AG04450 (cell line): ENCODE measurements at places on chromosomes 13 and 19. TPM values are rescaled to one million over a fixed set of nuclear protein-coding genes. Genes with fewer than 3 reads are reported as not detected.
A peak's percentile ranks its signal among the peaks of the same experiment; 100 is the strongest.

BCL3 gene
- 5.6 and 11.0 TPM in 2 replicates for polyA plus RNA-seq

CEBPA gene
- polyA plus RNA-seq, result 0.02 and 0.06 TPM in 2 replicates

CPB2 gene
- polyA plus RNA-seq, result not detected in 2 replicates

RUBCNL gene
- not detected in 2 replicates for polyA plus RNA-seq

KLK12 gene
- polyA plus RNA-seq, result not detected in 2 replicates

ZNF584 gene
- polyA plus RNA-seq, result 11.9 and 14.3 TPM in 2 replicates

CADM4 gene
- 3.7 and 5.3 TPM in 2 replicates for polyA plus RNA-seq

ZNF20 gene
- 2.4 and 2.7 TPM in 2 replicates for polyA plus RNA-seq

CCDC194 gene
- polyA plus RNA-seq, result not detected in 2 replicates

DNA sequence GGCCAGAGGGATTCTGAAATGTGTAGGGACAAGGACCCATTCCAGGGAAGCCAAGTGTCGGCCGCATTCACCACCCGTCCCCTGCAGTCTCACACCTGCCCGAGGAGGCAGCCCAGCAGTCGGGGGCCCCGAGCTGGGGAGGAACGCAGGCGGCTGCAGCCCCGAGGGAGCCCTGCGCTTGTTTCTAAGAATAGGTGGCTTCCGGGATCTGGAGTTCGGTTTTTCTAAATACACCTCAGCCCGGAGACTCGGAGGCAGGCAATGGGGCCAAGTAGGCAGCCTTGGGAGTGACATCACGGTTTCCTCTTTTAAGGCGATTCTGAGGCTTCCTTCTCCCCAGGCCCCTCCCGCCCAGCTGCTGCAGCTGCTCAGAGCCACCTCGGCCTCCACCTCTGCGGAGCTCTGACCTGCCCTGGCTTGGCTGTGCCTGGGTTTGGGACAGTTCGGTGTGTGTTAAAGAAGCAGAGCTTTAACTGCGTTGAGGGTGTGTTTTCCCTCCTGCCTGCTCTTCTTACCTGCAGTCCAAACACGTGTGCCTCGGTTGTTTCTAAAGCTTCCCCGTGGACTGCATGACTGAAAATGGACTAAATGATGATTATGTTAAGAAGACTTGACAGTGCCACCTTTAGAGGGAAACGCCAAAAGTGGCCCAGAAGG lies 80.5 kb downstream of the COL4A2 start:
- DNase-seq, result no peak

DNA sequence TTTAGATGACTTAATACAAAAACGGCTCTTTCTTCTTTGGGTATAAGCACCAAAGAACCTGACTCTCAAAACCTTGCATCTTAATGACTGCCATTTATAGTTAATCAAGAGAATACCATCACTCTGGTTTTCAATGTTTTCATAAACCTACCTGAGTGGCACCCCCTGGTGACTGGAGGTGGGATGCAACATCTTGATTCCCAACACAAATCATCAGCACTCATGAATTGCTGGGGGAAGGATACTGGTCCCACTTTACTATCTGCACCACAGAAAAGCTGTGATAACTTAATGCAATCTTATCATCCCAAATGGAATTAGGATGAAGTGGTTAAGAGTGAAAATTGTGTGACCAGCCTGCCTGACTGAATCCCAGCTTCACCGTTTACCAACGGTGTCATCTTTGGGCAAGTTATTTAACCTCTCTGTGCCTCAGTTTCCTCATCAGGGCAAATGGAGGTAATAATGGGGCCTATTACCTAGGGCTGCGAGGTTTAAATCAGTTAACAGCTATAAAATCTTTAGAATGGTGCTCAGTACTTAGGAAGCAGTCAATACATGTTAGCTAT lies 366.4 kb downstream of the KLF12 start:
- DNase-seq, result no peak

DNA sequence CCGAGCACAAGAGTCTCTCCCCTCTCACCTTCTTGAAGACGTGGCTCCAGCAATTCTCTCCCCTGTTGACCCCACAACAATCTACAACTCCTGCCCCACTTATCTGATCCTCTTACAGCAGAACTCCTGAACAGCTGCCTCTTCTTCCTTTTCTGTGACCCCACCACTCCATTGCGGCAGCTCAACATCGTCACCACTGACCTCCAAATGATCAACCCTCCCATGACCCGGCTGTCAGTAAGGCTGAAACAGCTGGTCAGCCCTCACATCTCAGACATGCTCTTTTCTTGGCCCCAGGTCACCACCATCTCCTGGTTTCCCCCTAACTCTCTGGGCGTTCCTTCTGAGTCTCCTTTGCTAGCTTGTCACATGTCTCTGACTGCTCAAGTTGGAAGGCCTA lies 1.8 kb downstream of the EXOSC5 start:
- no peak for DNase-seq

DNA sequence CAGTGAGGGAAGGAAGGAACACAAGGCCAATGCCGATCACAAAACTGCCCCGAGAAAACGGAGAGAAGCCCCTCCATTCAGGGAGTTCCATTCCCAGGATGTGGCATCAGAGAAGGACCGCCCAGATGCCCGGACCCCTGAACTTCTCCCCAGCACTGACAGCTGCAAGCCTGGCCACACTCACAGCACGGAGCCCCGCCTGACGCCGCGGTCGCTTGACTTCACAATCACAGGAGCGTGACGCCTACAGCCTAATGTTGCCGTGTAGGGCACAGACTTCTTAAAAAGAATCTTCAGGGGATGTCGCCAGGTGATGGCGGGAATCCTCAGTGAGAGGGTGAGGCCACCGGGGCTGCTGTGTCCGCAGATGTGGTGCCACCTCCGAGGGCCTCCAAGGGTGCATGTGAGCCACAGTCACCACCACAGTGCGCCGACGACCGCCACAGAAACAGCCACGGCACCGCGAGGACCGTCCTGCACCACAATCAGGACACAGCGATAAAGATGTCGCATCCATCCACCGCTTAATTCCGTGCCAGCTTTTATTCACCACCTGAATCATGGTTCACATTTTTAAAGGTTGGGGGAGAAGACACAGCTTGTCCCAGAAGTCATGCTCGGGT lies 77.2 kb downstream of the SPACA7 start:
- no peak for DNase-seq

DNA sequence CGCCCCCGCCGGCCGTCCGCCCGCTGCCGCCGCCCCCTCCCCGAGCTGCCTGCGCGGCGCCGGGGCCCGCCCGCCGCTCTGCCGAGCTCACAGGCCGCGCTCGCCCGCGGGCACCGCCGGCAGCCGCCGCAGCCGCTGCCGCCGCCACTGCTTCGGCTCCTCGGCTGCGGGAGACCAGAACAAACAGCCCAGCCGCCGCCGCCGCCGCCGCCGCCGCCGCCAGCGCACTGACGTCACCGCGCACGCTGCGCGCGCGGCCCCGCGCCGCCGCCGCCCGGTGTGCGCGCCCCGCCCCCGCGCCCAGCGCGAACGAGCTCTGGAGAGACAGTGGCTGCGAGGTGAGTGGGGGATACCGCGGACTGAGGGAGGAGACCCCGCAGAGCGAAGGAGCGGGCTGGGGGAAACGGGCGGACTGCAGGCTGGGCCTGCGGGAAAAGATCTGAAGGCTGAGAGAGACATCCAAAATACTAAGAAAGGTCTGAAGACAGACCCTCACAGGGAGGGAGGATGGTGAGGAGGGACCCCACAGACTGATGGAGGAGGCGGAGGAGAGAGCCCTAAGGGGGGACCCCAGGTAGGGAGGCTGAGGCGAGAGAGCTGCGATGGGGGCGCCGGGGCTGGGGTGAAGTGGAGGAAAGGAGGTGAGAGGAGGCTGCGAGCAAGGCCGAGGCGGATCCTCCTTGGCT lies at the start of gene BRD4:
BRD4 (minus strand) TSS at position 229 of the 686 bp plus-strand sequence. CDS start 59,440 bp downstream, outside the sequence.
- no peak for DNase-seq

- no peak for DNase-seq
These were observed 23.8 kb downstream of the DEDD2 start for GRCh38 chr19:42193706-42194105.

- DNase-seq, result peak; percentile 26
These were observed 58.0 kb upstream of the CYSLTR2 start for GRCh38 chr13:48595431-48596429.

DNA sequence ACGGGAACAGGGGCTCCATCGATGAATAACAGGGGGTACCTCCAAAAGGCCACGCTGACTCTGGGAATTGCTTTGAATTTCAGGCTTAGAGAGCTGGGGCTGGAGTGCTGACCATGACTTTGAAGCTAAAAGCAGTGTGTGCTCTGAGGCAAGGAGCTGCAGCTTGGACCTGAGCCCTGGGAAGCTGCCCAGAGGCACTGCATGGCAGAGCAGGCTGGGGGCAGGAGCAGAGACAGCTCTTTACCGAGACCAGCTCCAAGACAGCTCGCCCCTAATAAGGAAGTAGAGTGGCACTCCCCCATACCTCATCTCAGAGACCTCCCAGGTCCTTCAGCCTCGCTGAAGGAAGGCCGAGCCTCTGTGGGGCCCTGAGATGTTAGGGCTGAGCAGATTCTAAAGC lies 200.2 kb downstream of the COL4A1 start:
- DNase-seq, result no peak

DNA sequence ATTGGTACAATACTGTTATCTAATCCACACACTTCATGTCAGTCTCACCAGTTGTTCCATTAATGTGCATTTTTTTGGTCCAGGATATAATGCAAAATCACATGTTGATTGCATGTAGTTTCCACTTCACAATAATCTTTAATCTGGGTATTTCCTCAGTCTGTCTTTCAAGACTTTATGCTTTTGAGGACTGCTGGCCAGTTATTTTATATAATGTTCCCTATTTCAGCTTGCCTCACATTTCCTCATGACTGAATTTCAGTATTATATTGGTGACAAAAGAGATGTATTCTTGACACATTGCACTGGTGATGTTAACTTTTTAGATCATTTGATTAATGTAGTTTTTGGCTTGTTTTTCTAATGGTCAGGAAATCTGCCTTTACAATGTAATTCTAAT lies 368.3 kb downstream of the IRS2 start:
- DNase-seq, result no peak

GRCh38 chr13:101529422-101529821 lies 76.9 kb downstream of the ITGBL1 start:
- peak; percentile 39 for DNase-seq

DNA sequence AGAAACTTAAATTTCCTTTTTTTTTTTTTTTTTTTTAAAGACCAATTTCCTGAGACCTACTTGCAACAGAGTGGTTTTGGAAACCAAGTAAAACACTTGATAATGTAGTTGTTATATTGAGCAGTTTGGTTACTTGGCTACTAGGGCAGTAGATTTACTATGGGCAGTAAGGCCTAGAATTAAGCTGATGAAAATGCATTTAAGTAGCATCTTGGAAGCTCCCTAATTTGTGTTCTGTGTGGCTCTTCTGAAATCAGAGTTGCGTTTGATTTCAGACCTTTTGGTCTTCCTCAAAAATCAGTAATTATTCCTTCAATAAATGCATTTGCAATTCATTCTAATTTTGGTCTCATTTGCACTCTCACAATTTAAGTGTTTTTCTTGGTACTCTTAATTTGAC lies 810 bp downstream of the GPR180 start:
- DNase-seq, result no peak

DNA sequence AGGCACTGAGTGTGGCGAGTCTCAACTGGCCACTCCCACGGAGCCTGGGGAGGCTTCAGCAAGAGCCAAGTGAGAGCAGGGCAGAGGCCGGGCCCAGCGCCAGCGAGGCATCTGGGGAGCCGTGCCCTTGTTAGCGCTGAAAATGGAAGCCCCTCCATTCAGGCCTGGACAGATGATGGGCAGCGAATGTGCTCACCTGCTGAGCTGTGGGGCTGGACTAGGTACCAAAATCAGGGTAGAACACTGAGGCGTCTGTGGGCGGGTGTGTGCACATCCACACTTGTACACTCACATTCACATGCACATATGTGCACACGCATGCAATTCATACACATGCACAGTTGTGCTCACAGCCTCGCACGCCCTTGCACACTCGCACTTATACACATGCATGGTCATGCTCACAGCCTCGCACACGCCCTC lies 20.7 kb downstream of the NAXD start:
- DNase-seq, result no peak

- DNase-seq, result no peak
These were observed 1146.4 kb downstream of the SLITRK5 start for GRCh38 chr13:88817560-88817959.

DNA sequence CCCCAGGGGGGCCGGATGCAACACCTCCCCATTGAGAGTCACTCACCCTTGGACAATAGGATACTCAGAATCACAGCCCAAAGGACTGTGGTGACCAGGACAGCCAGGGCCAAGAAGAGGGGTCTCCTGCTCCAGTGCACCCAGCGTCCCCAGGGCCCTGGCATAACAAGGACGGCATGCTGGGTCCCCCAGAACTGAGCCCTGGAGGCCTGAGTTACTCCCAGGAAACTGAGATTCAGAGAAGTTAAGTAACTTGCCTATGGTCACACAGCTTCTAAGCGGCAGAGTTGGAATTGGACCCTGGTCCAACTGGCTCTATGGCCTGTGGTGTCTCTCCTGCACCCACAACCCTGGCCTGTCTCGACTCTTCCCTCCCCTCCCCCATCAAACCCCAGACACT lies 295 bp downstream of the CLEC4G start:
- no peak for DNase-seq

- no peak for DNase-seq
These were observed 24.9 kb downstream of the RHPN2 start for GRCh38 chr19:33039815-33040214.

DNA sequence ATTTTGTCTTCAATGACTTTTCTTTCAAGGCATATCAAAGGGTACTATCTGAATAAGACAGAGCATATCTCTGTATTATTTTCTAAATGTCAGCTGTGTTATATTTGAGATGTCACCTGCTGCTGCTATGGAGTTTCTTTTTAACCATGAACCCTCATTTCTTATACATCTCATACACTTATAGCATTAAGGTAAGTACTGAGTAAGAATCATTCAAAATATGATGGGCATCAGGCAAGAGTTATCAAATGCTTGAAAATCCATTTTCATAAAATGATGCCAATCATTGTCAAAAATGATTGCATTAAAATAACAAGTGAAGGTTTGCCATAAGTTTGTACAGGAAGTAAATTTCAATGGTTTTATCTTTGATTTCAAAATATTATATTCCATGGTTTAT lies 2005.0 kb upstream of the PCDH20 start:
- DNase-seq, result no peak

DNA sequence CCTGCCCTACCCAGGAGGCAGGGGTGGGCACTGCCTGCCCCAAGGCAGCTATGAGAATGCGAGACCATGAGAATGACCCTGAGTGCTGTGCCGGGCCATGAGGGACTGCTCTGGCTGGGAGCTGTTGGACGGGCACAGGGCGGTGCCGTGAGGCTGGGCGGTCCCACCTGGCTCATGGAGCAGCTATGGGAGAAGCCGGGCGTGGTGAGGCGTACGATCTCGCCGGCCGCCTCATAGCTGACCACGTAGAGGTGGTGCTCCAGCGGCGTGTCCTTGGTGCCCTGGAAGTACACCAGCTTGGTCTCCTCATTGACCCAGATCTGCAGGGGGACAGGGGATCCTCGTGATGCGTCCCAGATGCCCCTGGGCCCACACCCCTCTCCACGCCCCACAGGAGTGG lies 19.3 kb upstream of the MYDGF start:
- DNase-seq, result no peak

- no peak for DNase-seq
These were observed 27.2 kb downstream of the FOXO1 start for GRCh38 chr13:40639221-40639681.

GRCh38 chr13:74705438-74705837 lies 571.2 kb upstream of the KLF12 start:
- no peak for DNase-seq
